ENCODE measurements at places on chromosomes 2 and 18.

GRCh38 chr2:230735884-230736283, 23.2 kb downstream of the CAB39 start:
- DNase-seq = no peak

- no peak for DNase-seq
These were observed 49.0 kb downstream of the MARCO start for GRCh38 chr2:118990757-118991545.

GRCh38 chr2:19319698-19320097, 38.7 kb downstream of the OSR1 start:
- no peak for DNase-seq

DNA sequence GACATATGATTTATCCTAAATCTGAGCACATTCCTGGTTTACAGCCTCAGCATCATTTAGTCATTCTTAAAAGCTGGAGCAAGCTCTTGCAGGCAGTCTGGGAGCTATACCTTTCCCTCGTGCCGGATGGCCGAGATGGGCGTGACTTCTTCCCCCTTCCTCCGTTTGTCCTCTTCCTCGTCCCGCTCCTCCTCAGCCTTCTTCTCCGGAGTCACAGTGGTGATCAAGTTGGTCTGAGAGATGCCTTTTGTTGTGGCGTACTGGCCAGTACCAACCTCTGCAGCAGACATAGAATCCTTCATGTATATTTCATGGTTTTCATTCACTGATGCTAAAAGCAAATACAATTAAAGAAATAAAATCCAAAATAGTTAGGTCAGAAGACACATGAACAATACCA, 124.1 kb upstream of the ZBTB14 start:
- no peak for DNase-seq

GRCh38 chr2:220646424-220646823, 925.7 kb downstream of the EPHA4 start:
- no peak for DNase-seq

- DNase-seq = no peak
These were observed 309.5 kb downstream of the NDUFA10 start for GRCh38 chr2:239715606-239716005.

GRCh38 chr2:183162362-183162761, 38.1 kb downstream of the NUP35 start:
- DNase-seq = no peak

GRCh38 chr2:46073540-46074046, 223.6 kb upstream of the EPAS1 start:
- DNase-seq = no peak

- no peak for DNase-seq
These were observed 98.9 kb upstream of the OTOS start for GRCh38 chr2:240239325-240239724.

GRCh38 chr2:31886700-31887099, 124.1 kb downstream of the MEMO1 start:
- no peak for DNase-seq

GRCh38 chr18:6876641-6877041, 147.1 kb downstream of the ARHGAP28 start:
- DNase-seq = no peak

DNA sequence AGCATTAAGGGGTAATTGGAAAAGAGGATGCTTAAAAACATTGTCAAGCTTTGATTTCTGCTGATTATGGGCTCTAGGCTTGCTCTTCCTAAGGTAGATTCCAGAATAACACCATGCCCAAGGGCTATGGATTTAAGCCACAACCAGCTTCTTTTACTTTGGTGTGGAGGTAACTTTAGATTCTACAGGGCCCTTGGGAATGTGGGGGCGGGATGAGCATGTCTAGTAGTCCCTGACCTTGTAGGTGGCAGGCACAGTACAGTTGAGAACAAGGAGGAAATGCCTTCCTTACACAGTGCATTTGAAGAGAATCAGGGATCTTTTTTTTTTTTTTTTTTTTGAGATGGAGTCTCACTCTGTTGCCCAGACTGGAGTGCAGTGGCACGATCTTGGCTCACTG, 364.2 kb downstream of the NYAP2 start:
- no peak for DNase-seq

DNA sequence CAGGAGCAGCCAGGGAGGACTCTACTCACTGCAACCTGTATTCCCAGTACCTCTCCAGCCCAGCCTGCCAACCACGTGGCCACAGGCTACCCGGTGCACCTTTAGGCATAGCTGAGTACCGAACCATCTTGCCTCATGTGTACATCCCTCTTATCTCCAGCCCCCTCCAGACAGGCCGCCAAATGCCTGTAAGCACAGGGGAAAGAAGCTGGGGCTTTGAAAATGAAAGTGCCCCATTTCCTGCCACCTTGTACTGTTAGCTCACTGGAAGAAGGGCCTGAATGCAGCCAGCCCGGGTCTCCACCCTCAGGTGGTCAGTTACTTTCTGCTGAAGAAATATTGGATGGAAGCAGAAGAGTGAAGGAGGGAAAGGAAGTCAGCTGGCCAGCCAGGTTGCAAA, 27.2 kb upstream of the RFX8 start:
- DNase-seq = no peak

- DNase-seq = no peak
These were observed 9.1 kb upstream of the ARID5A start for GRCh38 chr2:96527286-96528005.

DNA sequence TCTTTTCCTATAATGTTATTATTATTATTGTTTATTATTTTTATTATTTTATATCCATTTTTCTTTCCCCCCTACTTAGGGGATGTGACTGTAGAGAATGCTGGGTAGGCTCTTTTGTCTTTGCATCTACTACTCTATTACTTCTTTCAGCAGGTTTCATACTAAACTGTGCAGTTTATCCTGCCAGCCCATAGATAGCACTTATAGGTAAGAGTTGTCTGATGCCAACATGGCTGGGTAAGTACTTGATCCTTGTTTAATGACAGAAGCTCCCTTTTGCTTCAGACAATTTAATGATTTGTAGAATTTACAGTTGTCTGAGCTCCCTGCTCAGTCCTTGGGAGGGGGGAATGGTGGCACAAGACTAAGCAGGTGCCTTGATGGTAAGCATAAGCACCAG, 262.9 kb upstream of the CDH2 start:
- no peak for DNase-seq

DNA sequence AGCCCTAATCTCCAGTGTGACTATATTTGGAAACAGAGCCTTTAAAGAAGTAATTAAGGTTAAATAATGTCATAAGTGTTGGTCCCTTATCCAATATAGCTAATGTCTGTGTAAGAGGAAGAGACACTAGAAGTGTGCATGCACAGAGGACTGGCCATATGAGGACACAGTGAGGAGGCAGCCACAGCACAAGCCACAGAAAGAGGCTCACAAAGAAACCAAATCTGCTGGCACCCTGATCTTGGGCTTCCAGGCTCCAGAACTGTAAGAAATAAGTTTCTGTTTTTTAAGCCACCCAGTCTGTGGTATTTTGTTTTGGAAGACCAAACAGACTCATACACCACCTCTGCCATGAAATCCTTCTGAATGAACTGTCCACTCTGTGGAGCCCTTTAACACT, 186.4 kb upstream of the SLC39A10 start:
- no peak for DNase-seq

- DNase-seq = no peak
These were observed 1.6 kb upstream of the ROCK2 start for GRCh38 chr2:11346023-11346482.

DNA sequence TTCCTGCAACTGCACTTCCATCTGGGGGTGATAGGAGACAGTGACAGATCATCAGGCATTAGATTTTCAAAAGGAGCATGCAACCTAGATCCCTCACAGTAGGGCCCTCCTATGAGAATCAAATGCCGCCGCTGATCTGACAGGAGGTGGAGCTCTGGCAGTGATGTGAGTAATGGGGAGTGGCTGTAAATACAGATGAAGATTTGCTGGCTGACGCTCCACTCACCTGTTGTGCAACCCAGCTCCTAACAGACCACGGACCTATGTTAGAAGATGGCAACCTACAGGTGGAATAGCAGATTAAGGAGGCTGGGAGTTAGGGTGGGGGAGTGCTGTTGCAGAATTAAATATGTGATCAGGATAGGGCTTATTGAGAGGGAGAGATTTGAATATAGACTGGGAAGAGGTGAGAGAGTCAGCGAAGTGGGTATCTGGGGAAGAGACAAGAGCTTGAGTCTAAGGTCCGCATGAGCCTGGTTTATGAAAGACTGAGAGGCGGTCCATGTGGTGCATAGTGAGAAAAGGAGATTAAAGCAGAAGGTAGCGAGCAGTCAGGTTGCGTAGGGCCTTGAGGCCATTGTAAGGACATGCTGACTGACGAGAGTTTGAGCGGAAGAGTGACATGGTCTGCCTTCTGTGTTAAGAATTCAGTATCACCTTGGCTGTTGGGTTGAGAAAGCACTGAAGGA, 31.3 kb upstream of the TOGARAM2 start:
- no peak for DNase-seq

- DNase-seq = no peak
These were observed 133.6 kb upstream of the ERBB4 start for GRCh38 chr2:212672186-212672585.
